ENCODE measurements at places on chromosomes 4 and X.

DNA sequence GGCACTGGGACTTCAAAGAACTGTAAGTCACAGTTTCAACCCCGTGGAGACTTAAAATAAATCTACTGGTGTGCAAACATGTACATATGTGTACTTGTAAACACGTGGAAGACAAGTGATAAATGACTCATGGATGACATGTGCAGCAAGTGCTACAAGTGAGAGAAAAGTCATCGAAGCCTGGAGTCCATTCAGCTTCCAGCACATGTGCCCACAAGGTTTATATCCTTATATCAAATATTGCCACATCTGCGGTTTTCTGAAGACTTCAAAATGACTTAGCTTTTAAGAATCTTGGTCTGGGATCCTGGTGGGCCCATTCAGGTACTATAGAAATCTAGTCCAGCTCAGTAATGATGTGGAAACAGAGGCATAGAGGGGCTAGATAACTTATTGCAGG is 33.0 kb upstream of the TTC29 start:
- no peak for DNase-seq

- no peak for DNase-seq
These were observed 81.3 kb downstream of the ARHGAP24 start for GRCh38 chr4:85556283-85556682.

DNA sequence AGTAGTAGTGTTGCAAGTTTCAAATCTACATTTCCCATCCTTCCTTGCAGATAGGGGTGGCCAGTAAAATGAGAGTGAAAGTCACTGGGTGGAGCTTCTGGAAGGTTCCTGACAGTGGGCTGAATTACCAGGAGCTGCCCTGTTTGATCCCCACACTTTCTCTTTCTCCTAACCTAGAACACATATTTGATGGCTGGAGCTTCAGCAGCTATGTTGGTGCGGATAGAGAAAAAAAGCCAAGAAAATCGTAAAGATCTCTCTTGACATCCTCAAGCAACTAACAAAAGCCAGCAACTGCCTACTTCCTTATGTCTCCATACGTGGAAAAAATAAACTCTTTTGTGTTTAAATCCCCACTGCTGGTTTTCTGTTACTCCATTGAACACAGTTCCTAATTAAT is 32.2 kb downstream of the ZNF275 start:
- no peak for DNase-seq

DNA sequence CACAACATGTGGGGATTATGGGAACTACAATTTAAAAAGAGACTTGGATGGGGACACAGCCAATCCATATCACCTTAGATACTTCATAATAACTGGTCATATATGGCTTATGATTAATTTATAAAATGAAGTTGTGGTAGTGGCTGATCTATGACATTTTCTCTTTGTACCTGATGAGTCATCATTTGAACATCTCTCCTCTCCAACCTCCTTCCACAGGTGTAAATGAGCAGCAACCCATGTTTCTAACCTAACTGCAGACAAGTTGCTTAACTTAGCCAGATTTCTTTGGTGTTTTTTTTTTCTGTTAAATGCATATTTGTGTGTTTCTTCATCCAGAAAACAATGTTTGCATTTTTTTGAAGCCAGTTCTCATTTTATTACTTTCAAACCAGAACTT is 42.6 kb downstream of the SPANXA2 start:
- DNase-seq, result no peak

- no peak for DNase-seq
These were observed 326.6 kb upstream of the F9 start for GRCh38 chrX:139203651-139204570.

All from stimulated activated CD4-positive, alpha-beta T cell treated with anti-CD3 and anti-CD28 coated beads, Interleukin-4, amount 100 ng/mL, for 4 hours (primary cell).